Activated CD4-positive, alpha-beta memory T cell treated with anti-CD3 and anti-CD28 coated beads for 36 hours (primary cell): ENCODE measurements at places on chromosomes 12 and 14.

- DNase-seq = no peak
Observed at GRCh38 chr12:113049976-113050742, 6.4 kb upstream of the DTX1 start.

DNA sequence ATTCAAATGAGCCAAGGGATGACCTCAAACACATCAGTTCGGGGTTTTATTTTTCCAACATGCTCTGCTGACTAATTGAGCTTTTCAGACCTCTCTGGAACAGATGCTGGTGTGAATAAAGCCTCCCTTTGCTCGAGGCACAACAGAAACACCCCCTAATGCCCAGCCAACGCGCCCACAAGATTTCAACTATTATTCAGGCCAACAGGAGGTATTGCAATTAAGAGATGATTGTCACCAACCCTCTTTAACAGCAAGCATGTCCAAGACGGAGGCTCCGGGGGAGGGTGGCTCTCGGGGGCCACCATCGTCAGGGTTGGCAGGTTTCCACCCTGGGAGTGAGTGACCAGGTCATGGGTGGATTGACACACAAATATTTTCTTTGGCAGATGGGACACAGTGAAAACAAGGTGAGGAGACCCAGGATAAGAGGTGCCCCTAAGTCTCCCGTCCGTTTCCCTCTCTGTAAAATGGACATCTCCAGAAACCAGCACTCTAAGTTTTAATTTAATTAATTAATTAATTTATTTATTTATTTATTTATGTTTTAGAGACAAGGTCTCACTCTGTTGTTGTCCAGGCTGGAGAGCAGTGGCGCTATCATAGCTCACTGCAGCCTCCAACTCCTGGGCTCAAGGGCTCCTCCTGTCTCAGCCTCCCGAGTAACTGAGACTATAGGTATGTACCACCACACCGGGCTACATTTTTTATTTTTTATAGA is 56.1 kb downstream of the MAP1LC3B2 start:
- DNase-seq = no peak

- DNase-seq = no peak
Observed at GRCh38 chr12:95386051-95386450, 87.9 kb upstream of the METAP2 start.

- no peak for DNase-seq
Observed at GRCh38 chr12:79939728-79940310, 4.9 kb upstream of the PPP1R12A start.

DNA sequence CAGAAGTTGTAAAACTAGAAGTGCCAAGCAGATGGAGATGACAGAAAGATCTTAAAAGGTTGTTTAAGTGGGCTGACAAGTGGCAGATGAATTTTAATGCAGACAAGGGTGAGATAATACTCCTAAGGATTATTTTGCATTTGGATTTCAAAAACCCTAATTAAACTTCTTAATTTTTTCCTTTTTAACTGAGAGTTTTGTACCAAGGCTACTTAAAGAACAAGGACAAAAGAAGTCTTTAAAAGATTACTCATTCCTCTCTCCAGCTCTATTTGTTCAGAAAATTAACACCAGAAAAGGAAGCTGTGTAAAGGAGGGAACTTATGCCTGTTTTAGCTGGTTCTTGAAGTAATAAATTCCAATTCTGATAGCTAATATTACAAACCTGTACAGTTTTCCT is 275.4 kb downstream of the ETNK1 start:
- no peak for DNase-seq

GRCh38 chr12:8584004-8584403 is 28.7 kb downstream of the AICDA start:
- no peak for DNase-seq
